ENCODE measurements at places on chromosomes 3 and 15.

DNA sequence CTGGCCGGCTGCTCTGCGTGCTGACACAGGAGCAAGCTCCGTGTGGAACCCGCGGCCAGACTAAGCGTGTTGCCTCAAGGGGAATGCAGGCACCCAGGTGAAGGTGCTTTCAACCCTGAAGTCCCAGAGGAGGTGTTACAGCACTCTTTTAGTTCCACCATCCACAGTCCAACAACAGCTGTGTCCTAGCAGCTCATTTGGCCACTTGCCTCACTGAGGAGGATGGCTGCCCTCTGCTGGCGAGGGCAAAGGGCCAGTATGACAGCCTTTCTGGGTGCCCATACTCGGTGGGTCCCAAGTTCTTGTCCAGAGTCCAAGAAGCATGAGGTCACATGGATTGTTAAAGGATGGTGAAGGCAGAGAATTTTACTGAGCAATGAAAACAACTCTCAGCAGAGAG, 87.8 kb downstream of the C3orf85 start:
- DNase-seq, result no peak

GRCh38 chr15:40770147-40770721, 454 bp downstream of the C15orf62 start:
- no peak for DNase-seq

DNA sequence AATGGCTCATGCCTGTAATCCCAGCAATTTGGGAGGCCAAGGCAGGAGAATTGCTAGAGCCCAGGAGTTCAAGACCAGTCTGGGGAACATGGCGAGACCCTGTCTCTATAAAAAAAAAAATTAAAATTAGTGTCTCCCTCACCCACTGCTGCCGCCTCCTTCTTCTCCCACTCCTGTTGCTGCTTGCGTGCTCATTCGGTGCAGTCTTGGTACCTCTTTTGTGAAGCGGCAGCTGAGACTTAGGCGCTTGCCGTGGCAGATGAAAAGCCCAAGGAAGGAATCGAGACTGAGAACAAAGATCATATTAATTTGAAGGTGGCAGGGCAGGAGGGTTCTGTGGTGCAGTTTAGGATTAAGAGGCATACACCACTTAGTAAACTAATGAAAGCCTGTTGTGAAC, 20.0 kb downstream of the GLB1 start:
- no peak for DNase-seq

- DNase-seq, result no peak
These were observed 7.0 kb downstream of the TMEM40 start for GRCh38 chr3:12752102-12752501.

DNA sequence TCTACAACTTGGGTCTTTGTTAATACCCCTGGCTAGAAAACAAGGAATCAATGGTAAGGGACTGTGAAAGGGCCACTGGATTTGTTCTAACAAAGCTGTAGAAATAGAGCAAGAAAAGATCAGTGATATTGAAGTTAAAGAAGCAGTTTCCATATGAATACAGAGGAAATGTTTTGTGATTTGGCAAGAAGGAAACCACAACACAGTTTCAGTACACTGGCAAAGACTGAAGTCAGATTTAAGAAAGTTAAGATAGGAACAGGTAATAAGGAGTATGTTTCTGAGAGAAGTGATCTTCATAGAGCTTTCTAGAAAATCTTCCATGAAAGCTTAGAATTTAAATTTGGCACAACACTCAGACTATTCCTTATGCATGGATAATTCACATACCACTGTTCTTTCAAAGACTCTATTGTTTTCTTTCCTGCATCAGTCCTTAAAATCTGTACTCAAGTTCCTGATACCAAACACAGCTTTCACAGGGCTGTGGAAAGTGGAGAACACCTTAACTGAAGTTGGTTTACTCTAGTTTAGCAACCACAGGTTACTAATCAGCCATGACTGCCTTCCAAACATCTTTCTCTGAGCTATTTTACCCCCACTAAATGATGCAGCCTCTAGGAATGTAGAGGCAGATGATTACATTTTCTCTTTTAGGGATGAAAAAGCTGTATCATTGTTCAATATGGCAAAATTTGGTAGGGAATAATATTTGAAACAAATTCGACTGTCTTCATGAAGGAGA, 32.4 kb upstream of the ALCAM start:
- DNase-seq, result no peak

GRCh38 chr3:62372621-62373041, 719 bp downstream of the FEZF2 start:
- no peak for DNase-seq

- DNase-seq, result no peak
These were observed 264.7 kb downstream of the ZBBX start for GRCh38 chr3:167115331-167115934.

DNA sequence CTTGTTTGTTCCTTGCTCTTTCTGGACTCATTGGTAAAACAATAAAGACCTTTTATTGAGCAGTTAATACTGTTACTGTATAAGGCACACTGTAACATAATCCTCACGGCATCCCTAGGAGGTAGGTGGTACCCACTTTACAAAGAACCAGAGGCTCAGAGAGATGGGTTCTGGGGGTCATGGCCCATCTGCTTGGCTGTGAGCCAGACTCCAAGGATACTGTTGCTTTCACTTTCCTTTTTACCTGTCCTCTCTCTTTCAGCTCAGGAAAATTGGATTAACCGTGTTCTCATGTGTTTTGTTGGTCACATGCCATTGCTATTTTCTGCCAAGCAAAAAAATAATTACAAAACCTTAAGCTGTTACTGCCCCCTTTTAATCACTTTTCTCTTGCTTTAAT, 34.8 kb upstream of the FILIP1L start:
- no peak for DNase-seq

DNA sequence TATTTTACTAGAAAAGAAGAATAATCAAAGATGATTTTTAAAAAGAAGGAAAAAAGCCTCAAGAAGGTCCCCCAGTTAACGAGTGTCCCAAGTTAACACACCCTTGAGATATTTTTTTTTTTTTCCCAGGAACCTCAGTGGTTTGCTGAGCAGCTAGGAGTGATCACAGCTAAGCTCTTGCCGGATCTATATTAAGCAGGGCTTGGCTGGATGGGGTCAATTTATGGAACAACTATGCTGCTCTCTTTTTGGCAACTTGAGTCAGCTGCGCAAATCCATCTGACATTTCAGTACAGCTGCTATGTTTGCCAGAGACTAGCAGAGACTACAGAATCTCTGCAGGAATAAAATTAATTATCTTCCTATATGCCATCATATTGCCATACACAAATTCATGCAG, at the start of gene LMOD3:
Gene LMOD3 (minus strand): TSS at position 193 of the 400 bp plus-strand sequence. CDS start 209 bp downstream, outside the sequence.
- no peak for DNase-seq

DNA sequence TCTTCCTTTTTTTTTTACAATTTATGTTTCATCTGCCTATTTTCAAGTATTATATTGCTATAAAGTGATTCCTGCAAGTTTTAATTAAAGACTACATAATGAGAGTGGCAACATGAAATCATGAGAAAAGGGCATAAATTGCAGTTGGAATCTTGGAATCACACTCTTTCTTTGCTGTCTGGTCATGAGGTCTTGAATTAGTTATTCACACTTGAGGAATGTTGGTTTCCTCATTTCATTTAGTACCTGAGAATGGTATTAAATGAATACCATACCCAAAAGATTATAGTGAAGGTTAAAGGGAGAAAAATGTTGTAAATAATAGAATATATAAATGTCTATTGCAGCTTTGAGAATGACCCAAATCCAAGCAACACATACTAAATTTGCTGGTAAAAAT, 25.8 kb upstream of the CNTN3 start:
- DNase-seq, result no peak

- no peak for DNase-seq
These were observed 81.1 kb upstream of the VGLL4 start for GRCh38 chr3:11724615-11725339.

DNA sequence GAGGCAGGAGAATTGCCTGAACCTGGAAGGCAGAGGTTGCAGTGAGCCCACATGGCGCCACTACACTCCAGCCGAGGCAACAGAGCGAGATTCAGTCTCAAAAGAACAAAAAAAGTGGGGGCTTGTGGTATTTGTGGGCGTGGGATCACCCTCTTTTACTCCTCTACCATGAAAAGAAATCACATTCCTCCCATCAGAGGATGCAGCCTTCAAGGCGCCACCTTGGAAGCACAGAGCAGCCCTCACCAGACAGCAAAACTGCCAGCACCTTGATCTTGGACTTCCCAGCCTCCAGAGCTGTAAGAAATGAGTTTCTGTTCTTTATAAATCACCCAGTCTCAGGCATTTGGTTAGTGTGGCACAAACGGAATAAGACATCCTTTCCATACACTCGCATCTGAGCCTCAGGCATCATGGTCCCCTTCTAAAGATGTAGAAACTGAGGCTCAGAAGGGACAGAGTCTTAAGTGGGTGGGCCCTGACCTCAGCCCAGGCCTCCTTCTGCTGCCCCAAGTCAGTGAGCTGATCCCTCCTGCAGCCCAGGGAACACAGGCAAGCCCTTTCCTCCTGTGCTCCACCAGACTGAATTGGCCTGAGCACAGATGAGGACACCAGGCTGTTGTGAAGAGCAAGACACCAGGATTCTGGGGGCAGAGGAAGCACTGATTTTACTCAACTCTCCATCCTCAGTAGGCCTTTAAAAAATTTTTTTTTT, 201.7 kb upstream of the LINGO1 start:
- DNase-seq, result no peak

DNA sequence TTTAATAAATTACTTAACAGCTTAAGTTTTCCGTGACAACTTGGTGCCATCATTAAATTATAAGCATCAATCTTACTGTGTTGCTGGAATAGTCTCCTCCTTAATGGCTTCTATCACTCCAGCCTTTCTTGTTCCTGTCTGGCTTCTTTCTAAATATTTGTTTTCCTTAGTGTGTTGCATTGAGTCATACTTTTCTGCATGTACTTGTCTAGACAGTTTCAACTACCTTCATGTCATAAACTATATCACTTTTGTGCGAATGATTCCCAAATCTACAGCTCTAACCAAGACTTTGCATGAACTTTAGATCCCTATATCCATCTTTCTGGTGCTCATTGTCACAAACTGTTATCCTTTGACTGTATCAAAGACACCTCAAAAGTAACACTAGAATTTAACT, 78.4 kb downstream of the AKAP13 start:
- no peak for DNase-seq

- no peak for DNase-seq
These were observed 314.1 kb upstream of the LRRC3B start for GRCh38 chr3:26308454-26308853.

DNA sequence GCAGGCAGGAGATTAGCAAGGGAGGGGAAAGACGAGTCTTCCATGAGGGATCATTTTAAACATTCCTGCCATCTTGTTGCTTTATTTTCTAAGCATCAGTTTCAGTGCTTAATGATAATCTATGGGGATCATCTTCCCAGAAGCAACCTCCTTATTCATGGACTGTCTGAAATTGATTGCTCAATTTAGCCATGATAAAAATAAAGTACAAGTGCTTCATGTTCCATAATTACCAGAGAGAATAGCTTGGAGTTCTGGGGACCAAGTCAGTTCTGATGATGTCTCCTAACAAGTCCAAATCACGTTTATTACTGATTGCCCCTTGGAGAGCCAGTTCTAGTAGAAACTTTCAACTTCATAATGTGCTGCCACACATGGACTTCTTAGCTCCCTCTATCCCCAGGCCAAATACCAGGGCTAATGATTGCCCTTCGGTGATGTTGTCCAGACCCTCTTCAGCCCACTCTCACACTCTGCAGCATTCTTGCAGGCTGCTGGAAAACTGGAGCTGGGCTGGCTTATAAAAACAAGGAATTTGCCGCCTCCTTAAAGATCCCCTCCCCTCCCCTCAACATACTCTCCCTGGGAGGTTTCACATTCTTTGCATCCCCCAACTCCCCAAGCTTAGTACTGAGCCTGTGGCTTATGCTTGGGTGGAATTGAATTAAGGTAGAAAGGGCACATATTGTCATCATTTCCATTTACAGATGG, 222.1 kb upstream of the ADAMTS9 start:
- no peak for DNase-seq

GRCh38 chr3:58584690-58585004, 7.5 kb upstream of the FAM107A start:
- no peak for DNase-seq

GRCh38 chr15:97963779-97964178, 3.3 kb downstream of the ARRDC4 start:
- DNase-seq, result no peak

DNA sequence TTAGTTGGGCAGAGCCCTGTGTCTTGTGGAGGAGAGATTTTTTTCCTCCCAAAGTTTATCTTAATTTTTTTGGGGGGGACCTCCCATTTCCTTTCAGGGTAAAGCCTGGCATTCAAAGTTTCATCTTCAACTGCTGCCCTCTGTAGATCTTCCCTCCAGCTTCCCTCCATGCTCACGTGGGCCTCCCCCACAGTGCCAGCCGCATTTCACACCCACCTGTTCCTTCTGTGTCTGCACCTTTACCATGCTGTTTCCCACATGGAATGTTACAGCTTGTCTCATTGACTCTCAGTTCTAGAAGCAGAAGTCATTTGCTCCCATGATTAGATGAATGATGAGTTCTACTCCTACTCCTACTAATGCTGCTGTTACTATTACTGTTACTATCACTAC, 6.5 kb downstream of the CELF6 start:
- no peak for DNase-seq

GRCh38 chr3:16406579-16406978, 106.9 kb downstream of the RFTN1 start:
- DNase-seq, result no peak

DNA sequence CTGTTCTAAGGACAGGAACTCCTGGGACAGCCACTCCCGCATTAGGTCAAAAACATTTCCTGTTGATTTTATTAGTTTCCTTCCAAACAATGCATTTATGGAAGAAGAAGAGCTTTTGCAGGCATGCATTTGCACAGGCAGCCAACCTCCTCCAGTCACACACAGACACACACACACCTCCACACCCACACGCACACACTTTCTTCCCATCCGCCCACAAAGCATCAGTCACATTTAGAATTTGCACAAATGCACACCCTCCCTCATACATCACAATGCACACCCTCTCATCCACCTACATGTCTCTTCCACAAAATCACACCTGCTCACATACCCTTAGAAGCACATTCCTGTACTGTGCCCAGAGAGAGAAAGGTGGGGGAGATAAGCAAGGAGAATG, 4.1 kb upstream of the TYRO3 start:
- no peak for DNase-seq

DNA sequence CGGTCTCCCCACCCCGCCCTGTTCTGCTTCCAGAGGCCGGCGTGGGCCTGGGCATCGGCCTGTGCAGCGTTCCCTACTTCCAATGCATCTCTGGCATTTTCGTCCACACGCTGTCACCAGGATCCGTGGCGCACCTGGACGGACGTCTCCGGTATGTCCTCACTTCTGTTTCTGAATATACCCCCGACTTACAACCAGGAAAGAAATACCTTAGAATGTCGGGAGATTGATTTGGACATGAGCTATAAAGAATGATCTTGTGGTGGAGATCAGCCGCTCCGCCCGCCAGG, 41.4 kb downstream of the STARD5 start:
- DNase-seq, result no peak

DNA sequence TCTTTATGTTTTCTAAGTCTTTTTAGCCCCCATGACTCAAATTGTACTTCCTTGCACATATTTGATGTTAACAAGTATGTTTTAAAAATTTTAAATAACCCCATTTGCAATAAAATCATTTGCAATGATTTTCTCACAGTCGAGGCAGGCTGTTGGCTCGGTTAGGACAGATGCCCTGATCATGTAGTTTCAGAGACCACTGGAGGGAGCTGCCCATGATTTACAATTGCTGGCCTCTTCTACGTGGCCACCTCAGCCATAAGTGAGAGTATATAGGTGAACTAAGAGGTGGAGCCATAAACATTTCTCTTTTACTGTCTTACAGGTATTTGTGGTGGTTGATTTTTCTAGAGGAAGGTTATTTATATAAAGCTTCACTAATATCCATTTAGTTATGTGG, 1.7 kb downstream of the DTWD1 start:
- no peak for DNase-seq

GRCh38 chr15:45338417-45338816, 39.9 kb downstream of the GATM start:
- no peak for DNase-seq

Data from activated naive CD4-positive, alpha-beta T cell treated with anti-CD3 and anti-CD28 coated beads, Interleukin-2, amount 50 U/mL, for 72 hours (primary cell).